Skeletal muscle cell (primary cell): ENCODE measurements at places on chromosomes 16 and 17.

- DNase-seq = peak; percentile 21
Observed at GRCh38 chr17:78032166-78032565, 73.7 kb downstream of the TNRC6C start.

DNA sequence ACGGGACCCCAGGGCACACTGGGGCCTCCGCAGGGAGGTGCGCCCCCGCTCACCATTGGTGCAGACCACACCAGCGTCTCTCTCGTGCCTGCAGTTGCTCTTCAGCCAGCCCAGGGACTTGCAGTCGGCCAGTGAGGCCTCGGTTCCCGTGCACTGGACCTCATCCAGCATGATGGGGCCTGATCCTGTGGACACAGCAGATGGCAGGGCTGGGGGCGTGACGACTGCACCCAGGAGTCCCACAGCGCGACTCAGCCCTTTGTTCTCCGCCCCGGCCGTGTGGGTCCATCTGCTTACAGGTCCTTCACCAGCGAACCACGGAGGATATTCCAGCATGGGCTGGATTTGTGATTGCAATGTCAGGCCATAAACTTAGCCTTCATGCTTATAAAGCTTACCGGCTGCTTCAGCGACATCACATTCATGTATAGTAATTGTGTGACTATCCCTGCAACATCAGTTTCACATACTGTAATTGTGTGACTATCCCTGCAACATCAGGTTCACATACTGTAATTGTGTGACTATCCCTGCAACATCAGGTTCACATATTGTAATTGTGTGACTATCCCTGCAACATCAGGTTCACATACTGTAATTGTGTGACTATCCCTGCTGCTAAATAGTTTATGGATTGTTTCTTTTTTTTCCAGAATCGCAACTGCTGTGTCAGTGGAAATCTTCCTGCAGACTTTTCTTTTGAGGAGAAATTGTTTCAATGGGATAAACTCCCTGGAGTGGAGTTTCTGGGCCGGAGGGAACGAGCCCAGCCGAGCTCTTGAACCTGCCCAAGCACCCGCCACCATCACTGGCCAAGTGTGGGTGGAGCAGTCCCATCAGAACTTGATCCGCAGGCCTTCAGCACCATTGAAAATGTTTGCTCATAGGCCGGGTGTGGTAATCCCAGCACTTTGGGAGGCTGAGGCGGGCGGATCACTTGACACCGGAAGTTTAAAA is 4.8 kb downstream of the LGALS3BP start:
- peak; percentile 69 for DNase-seq

- no peak for DNase-seq
Observed at GRCh38 chr17:1481736-1482135, 10.8 kb downstream of the MYO1C start.

- no peak for DNase-seq
Observed at GRCh38 chr17:47862621-47863440, 11.9 kb upstream of the SP6 start.

GRCh38 chr17:50904518-50905459 is 38.6 kb upstream of the TOB1 start:
- DNase-seq = no peak

DNA sequence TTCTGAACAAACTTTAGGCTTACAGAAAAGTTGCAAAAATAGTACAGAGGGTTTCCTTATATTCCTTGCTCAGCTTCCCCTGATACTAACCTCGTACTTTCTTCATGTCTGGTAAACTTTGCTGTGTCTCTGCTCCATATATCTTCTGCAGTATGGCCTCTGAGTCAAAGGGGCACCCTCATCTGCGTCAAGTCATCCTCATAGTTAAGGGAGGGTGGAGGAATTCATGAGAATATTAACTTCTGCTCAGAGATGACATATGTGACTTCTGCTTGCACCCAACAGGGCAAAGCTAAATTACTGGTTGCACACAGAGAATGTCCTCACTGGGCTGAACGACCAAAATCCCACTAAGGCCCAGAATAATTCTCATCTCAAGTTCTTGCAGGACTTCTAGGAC is 4.3 kb upstream of the CCL7 start:
- no peak for DNase-seq

DNA sequence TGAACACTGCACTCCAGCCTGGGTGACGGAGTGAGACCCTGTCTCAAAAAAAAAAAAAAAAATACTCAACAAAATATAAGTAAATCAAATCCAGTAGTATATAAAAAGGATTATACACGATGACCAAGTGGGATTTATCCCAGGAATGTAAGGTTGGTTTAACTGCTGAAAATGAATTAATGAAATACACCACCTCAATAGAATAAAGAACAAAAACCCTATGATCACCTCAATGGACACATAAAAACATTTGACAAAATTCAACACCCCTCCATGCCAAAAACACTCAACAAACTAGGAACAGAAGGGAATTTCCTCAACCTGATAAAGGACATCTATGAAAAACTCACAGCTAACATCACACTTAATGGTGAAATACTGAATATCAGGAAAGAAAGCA is 6.6 kb downstream of the MIS12 start:
- DNase-seq = no peak

- no peak for DNase-seq
Observed at GRCh38 chr16:69329369-69330285, 761 bp downstream of the PDF start.

DNA sequence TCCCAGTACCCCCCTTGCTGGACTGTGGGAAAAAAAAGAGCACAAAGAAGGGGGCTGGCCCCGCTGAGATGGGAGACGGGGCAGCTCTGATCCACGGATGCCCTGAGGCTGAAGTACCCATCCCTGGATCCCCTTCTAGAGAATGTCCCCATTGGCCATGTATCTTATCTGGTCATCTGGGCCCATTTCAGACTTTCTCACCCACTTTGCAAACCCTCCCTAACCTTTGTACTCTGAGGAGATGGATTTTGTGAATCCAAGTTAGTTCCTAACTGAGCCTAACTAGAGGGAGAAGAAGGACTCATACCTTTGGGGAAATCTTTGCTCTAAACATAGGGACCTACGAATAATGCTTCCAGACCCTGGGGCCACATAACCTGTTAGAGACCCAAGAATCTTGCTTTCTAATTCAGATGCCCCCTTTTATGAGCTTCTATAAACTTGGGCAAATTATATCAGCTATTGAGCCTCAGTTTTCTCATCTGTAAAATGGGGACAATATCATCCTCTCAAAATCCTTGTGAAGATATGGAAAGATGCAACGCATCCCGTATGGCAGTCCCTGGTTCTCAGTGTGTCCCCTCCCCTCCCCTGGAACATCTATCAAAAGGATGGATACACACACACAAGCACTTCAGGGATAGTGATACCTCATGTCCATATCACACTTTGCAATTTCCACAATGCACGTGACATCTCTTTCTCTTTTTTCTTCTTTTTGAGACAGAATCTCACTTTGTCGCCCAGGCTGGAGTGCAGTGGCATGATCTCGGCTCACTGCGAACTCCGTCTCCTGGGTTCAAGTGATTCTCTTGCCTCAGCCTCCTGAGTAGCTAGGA is 16.8 kb upstream of the FZD2 start:
- DNase-seq = no peak

- DNase-seq = no peak
Observed at GRCh38 chr16:14002416-14002990, 68.6 kb upstream of the MRTFB start.

GRCh38 chr17:74770498-74771318 is 5.4 kb downstream of the NAT9 start:
- DNase-seq = no peak

- no peak for DNase-seq
Observed at GRCh38 chr17:76497979-76498875, 3.0 kb downstream of the RHBDF2 start.

DNA sequence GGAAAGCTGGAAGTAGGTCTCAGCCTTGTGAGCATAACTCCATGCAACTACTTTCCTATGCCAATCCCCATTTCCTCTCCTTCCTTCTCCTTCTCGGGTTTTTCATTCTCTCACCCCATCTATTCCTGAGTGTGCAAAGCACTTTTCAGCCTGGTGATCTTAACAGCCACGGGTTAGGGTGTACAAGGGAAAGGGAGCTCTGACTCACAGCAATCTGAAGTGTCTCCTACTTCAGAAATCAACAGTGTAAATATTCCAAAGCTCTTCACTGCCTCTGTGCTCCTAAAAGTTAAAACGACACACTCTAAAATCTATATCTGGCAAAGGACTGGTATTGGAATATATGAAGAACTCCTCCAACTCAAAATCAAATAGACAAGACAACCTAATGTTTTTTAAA is 268.0 kb upstream of the IRX3 start:
- no peak for DNase-seq

DNA sequence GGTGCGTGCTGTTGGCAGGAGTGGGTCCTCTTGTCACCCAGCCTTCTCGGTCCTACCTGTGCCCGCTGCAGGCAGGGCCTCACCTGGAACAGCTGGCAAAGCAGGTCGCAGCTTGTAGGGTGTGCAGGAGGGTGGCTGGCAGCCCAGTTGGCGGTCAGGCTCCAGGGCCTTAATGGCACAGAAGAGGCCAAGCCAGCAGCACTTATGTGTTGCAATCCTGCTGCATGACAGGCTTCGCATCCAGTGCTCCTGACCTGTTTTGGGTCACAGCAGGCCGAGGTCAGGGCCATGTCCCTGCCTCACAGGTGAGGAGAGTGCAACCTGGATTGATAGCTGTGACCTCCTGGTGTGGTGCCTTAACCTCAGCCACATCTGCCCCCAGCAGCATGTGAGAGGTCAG is 31.9 kb downstream of the ZC3H18 start:
- no peak for DNase-seq

GRCh38 chr17:40068917-40069750 is 6.4 kb downstream of the THRA start:
- DNase-seq = peak; percentile 68

DNA sequence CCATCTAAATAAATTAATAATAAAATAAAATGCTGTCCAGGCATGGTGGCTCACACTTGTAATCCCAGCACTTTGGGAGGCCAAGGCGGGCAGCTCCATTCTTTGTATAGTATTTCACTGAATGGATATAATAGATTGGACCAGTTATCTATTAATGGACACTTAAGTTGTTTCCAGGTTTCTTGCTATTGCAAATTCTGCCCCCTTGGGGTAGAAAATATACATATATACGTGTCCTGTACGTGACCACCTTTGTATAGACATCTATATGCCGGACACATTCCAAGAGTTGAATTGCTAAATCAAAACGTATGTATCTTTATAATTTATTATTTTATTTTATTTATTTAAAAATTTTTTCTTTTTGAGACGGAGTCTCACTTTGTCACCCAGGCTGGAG is 3.9 kb upstream of the EXOC7 start:
- DNase-seq = no peak

DNA sequence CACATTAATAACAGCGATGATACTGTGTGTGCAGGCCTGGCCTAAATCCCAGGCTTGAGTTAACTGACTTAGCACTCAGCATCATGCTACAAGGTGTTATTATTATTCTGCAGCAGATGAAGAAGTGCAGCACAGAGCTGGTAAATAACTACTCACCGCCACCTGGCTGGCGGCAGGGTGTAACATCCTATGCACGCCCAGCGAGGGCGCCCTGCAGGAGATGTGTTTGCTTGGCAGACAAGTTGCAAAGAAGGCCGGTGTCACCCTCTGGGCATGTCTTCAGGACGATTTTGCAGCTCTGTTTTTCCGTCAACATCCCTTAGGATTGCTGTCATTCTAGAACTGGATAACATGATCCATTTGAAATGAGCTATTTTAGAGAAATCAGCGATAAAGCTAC is 30.1 kb downstream of the DNAH9 start:
- no peak for DNase-seq

GRCh38 chr17:78678222-78678557 is 101.0 kb upstream of the DNAH17 start:
- no peak for DNase-seq

DNA sequence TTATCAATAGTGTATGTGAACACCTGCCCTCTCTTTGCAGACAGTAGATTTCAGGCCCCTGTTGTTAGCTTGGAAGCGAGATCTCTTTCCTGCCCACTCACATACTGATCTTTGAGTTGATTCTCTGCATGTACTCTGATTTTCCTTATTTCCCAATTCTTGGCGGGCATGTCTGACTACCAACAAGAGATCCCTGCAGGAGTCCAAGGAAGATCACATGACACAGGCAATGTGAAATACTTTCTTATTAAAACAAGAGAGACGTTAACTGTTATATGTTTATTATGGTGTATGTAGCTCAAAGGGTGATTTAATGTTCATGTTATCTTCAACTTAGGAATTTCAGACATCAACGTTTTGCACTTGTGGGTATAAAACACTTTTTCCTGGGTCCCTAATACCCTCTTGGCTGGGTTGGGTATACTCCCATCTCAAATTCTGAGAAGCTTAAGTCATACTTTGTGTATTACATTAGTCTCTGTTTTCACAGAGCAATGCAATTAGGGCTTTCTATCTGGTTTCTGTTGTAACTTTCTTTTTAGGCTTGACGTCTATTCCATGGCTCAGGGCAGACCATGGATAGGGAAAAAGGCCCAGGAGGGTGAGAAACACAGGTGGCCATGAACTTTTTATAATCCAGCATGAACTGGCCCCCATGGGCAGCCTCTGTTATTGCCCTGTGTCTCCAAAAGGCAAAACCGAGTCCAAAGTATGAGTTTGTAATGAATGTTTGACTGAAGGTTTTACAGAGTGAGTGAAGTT is 32.2 kb downstream of the HSD17B2 start:
- no peak for DNase-seq

DNA sequence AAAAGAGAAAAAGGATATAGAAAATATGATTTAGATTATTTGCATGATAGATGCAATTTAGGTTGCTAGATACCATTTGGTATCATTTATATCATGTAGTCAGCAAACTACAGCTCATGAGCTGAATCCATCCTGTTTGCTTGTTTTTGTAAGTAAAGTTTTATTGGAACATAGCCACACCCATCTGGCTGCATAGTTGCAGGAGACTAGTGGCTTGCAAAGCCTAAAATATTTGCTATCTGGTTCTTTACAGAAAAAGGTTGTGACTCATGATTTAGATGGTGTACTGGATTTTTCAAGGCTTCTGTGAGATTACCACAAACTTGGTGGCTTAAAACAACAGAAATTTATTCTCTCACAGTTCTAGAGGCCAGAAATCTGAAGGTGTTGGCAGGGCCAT is 49.9 kb downstream of the MAP2K4 start:
- peak; percentile 38 for DNase-seq

GRCh38 chr16:85480727-85481101 is 132.4 kb upstream of the GSE1 start:
- no peak for DNase-seq

- no peak for DNase-seq
Observed at GRCh38 chr17:64060331-64060730, 39.9 kb upstream of the ICAM2 start.

GRCh38 chr17:58333736-58334207 is 5.2 kb upstream of the TSPOAP1 start:
- no peak for DNase-seq

DNA sequence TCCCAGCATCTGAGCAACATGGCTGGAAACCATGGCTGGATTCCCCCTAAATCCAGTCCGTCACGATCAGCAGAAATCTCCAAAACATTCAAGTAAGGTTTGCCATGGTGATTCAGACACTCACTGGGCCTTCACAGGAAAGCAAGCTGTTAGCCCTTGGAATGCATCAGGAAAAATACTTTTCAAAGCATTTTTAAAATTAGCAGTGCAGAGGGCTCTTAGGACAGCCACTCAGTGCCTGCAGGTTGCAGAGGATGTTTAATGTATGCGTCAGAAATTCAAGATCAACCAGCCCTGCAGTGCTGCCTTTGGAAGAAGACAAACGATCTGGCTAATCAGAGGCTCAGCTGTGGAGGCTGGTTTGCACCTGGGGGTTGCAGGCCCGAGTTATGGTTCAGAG is 50.3 kb downstream of the FOXL1 start:
- no peak for DNase-seq

GRCh38 chr16:969508-970385 is 1.0 kb downstream of the LMF1 start:
- no peak for DNase-seq

GRCh38 chr16:19583665-19584300 is 28.3 kb downstream of the VPS35L start:
- no peak for DNase-seq
